NCI-H1930 (cell line): ENCODE measurements at places on chromosomes 4 and X.

DNA sequence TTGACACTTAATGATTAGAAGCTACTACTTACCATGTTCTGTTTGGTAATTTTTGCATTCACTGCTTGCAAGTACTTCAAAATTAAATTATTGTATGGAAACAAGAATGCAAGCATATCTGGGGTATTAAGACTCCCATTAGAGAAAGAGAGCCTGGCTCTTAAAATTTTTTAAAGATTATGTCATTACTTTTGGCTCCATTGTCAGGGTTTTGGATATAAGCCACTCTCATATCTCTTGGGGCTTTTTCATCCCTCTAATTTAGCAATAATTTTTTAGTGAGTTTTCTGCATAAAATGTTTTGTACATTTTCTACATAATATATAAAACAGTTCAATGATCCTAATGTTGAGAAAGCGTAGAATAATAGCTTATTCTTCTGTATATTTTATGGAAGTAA, 49.4 kb downstream of the SLC9A6 start:
- no peak for DNase-seq

DNA sequence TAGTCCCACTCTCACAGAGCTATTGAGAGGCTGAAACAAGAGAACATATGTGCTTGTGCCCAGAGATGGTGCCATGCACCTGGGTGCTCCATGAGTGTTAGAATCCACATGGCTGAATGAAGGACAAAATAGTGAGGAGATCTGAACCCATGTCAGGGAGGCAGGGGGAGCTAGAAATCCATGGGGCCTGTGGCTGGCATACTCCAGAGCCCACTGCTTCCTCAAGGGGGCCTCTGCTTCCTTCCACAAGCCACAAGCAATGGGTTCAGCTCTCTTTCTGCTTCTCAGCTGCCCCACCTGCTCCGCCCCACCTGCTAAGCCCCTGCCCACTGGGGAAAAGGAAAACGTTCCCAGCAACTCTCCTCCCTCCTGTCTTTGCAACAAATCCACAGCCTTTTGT, 46.1 kb downstream of the PJA1 start:
- DNase-seq, result no peak

DNA sequence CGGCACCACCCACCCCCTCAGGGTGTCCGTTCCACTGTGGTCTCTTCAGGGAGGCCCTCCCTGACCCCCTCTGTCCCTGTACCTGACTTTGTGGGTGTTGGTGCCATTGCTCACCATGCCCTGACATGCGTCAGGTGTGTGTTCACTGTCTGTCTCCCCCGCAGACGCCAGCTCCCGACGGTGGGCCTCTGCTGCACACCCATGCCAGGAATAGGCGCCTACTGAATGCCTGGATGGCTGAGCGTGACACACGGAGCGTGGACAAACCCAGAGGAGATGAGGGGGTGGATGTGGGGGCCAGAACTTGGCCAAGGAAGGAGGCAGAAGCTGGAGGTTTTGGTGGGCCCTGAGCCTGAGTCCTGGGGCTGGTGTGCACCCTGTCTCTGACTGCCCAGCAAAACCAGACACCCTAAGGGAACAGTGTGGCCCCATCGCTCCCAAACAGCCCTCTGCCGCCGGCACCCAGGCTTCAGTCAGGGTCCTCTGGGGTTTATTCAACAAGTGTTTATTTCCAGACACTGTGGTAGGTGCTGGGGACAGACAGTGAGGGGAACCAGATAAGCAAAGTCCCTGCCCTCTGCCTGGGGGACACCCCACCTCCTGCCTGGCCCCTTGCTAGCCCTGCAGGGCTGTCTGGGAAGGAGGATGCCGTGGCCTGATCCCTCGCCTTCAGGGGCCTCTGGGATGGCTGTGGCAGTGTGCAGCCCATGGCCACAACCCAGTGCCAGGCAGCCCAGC, 76.9 kb downstream of the WFS1 start:
- no peak for DNase-seq

DNA sequence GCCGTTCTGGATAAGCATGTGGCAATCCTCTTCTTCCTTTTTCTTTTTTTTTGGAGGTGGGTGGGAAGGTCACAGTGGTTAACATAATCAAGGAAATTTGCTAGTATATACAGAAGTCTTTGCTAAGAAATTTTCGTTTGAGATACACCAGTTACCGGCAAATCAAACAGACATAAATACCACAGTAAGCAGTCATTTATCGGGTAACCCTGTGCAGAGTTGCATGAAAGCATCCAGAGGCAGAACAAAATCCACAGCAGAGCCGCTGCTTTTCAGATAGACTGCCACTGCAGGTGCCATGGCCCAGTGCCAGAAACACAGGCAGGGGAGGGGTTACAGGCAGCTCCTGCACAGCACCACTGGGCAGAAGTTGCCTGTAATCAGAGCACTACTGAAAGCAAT, 179.1 kb upstream of the MAB21L2 start:
- DNase-seq, result no peak

DNA sequence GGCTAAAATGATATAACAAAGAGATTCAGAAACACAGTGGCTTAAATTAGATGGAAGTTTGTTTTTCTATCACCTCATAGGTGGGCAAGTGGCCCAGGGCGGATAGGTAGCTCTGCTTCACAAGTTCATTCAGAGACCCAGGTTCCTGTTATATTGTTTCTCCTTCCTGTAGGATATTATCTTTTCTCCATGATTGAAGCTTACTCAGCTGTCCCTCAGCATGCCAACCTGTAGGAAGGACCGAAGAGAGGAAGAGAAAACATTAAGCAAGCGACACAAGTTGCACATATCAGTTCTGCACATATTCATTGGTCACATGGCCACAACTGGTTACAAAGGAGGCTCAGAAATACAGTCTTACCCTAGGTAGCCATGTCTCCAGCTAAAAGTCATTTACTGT, 6.9 kb downstream of the KLHL5 start:
- no peak for DNase-seq

GRCh38 chr4:176817204-176817603, 24.5 kb upstream of the VEGFC start:
- no peak for DNase-seq

DNA sequence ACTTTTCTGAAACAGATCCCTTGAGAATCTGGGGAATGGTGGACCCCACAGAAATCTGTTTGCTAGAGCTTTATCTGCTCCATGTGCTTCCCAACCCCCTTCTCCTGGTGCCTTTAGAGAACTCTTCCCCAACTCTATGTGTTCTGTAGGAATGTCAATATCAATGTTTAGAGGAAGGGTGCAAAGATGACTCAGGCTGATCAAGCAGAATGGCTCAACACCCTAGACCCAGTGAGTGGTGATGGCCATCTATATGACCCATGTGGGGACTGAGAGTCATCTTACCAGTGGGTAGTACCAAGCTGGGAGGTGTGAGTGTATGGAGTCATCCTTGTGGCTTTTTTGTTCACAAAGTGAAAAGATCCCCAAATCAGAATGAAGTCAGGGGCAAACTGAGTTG, 143.5 kb downstream of the RAB28 start:
- DNase-seq, result no peak

DNA sequence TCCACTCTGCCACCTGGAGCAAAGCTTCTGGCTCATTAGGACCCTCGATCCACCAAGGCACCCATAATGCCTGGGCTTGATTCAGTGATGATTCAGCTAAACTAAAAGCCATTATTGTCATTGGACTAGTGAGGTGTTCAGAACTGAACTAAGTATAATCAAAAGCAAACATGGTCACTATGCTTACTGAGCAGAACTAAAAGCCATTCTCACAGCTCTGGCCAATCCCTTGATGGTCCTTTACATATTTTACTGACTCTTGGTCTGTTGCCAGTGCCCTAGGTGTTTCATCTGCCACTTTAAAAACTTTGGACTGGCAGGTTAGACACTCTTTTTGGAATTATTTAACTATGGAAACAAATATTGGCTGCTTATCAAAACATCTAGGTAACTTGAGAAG, 703.5 kb downstream of the FAT4 start:
- no peak for DNase-seq

- DNase-seq, result peak; percentile 7
Observed at GRCh38 chr4:106986486-106986885, 49.6 kb downstream of the DKK2 start.

DNA sequence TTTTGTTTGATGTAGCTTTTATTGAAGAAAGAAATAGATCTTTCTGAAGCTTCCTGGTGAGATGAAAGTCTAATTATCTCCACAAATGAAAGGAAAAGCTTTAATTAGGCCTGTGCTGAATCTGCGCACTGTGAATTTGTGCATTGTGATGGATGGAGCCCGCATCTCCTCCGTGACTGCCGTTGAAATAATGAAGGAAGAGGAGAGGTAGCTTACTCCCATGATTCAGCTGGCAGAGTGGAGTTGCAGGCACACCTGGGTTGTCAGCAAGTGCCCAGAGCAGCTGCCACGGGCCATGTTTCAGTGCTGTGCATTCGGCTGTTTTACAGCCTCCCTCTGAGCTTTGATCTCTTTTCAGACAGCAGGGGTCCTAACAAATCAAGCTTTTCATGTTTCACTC, 735.3 kb upstream of the TENM3 start:
- DNase-seq, result peak; percentile 18

DNA sequence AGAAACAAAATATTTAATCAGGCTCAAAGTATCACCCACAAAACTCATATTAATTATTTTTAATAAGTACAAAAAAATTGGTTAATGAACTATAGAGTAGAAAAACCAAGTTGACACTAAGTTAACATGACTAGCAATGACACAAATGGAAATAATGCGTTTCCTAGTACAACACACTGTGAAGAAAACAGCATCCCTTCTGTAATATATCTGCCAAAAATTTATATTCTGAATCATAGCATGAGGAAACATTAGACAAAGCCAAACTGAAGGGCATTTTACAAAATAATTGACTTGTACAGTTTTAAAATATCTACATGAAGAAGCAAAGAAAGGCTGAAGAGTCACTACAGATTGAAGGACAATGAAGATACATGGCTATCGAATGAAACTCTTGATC, 477.6 kb upstream of the INTU start:
- DNase-seq, result no peak

GRCh38 chrX:28491941-28492340, 95.3 kb upstream of the IL1RAPL1 start:
- DNase-seq, result no peak

DNA sequence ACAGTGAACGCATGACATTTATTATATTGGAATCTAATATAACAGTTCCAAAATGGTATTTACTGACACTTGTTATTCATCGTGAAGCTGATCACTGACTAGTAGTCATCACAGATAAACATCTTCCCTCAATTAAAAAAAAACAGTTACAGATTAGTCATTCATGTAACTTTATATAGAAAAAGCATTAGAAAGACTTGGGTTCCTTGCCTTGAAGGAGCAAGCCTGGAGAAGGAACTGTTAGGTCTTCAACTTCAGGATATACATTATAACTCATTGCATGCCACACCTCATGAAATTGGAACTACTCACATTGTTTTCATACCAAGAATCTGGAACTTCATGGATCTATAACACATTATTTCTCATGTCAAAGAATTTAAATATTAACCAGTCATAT, 317.7 kb downstream of the CCSER1 start:
- DNase-seq, result no peak

- no peak for DNase-seq
Observed at GRCh38 chrX:20374900-20375438, 108.3 kb upstream of the RPS6KA3 start.

GRCh38 chrX:43448688-43449087, 207.4 kb upstream of the MAOA start:
- DNase-seq, result no peak

DNA sequence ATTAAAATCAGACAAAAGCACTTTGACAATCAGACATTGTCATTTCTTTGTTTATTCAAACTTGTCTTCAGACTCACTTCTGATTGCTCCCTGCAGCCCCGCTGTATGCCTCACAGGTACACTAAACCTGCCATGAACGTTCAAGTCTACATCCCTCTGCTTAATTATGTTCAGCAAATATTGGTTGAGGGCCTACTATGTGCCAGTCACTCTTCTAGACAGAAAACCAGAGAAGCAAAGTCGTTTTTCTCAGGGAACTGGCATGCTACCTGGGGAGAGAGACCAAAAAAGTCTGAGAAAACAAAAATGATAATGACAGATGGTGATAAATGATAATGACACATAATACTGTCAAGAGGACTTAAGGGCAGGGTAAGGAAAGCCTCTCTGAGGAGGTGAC, 19.4 kb downstream of the HMGB2 start:
- no peak for DNase-seq

- no peak for DNase-seq
Observed at GRCh38 chrX:10387011-10387410, 230.2 kb downstream of the CLCN4 start.

DNA sequence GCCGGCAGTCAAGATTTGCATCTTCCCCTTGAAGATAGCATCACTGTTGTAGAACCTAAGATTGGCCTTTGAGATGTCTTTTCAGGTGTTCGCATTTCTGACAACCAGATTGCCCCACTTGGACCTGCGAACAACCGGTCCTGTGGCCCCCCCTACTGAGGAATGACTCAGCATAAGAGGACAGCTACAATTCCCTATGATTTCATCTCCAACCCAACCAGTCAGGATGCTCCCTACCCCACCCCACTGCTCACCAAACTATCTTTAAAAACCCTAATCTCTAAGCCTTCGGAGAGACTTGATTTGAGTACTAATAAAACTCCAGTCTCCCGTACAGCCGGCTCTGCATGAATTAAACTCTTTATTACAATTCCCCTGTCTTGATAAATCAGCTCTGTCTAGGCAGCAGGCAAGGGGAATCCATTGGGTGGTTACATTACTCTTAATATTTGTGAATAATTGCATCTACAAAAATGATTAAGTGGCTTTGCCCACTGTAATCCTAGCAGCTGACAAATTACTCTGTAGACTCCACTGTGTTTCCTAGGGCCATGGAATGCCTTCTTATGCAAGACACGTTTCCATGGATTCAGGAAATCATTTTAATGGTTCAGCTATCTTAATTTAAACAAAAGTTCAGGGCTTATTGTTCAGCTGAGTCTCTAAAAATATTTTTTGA, 95.4 kb downstream of the GPR143 start:
- DNase-seq, result no peak

GRCh38 chr4:8906668-8906970, 35.0 kb upstream of the HMX1 start:
- no peak for DNase-seq

DNA sequence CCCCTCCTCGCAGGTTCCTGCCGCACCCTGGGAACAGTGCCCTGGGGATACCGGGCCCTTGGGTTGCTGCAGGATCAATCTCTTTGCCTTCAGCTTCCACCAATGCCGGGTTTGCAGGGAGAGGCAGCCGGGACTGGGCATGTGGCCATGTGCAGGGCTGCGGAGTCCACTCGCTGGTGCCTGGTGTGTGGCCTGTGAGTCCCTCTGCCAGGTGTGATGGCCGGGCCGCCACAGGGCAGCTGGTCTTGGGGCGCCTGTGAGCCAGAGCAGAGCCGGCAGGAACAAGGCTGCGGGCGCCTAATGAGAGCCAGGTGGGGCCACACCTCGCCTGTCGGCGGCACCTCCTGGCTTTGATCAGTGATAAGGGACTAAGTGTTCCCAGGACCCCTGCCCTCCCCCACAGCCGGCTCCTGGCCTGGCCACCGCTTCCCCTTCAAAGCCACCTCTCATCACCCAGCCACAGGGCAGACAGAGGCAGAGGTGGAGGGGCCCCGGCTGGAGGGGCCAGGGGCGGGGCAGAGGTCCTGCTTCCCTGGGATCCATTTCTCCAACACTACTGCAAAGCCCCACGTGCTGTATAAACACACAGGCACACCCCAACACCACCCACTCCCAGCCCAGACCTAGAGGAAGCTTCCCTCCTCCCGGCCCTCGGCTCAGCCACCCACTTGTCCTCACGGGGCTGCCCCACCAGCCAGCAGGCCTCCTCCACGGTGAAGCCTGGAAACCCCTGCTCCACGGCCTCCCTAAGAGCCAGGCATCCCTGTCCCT, 132.7 kb downstream of the CPZ start:
- DNase-seq, result no peak

GRCh38 chrX:150262456-150262855, 100.7 kb upstream of the MAMLD1 start:
- DNase-seq, result no peak
